ENCODE measurements at places on chromosomes 1 and 21.

GRCh38 chr1:84481317-84481716, 2.3 kb downstream of the RPF1 start:
- no peak for DNase-seq

DNA sequence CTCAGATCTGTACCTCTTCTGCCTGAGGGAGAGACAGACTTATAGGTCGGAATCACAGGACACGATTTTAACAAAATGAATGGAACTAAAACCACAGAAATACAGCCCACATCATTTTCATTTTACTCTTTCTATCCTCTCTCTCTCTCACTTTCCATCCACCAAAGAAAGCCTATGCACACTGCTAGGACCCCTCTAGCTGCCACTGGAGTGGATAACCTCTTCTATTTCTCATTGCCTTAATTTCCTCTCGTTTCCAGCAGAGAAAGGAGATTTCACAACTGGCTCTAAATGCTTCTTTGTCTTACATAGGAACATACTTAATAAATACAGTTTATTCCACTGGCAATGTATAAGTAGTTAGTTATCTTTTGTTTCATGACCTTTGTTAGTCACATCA, 867.8 kb upstream of the ADGRL4 start:
- DNase-seq: no peak

- DNase-seq: no peak
Observed at GRCh38 chr1:229984310-229984991, 82.6 kb upstream of the GALNT2 start.

- DNase-seq: no peak
Observed at GRCh38 chr1:27136236-27136551, 18.7 kb downstream of the SLC9A1 start.

GRCh38 chr1:210360852-210361477, 32.3 kb downstream of the HHAT start:
- no peak for DNase-seq

DNA sequence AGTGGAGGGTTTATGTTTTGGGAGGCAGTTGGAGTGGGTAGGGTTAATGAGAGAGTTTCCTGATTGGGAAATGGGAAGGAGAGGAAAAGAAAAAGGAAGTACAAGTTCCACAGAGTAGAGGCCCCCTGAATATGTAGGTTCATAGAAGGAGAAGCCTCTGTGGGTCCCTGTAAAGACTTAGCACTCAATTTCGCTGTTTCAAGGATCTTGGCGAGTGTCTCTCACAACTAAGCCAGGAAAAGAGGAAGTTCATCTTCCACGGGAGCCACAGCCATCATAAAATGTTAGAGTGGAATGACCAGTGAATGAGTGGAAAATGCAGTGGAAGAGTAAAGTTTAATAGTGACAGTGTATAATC, 17.4 kb upstream of the DPYD start:
- DNase-seq: no peak

DNA sequence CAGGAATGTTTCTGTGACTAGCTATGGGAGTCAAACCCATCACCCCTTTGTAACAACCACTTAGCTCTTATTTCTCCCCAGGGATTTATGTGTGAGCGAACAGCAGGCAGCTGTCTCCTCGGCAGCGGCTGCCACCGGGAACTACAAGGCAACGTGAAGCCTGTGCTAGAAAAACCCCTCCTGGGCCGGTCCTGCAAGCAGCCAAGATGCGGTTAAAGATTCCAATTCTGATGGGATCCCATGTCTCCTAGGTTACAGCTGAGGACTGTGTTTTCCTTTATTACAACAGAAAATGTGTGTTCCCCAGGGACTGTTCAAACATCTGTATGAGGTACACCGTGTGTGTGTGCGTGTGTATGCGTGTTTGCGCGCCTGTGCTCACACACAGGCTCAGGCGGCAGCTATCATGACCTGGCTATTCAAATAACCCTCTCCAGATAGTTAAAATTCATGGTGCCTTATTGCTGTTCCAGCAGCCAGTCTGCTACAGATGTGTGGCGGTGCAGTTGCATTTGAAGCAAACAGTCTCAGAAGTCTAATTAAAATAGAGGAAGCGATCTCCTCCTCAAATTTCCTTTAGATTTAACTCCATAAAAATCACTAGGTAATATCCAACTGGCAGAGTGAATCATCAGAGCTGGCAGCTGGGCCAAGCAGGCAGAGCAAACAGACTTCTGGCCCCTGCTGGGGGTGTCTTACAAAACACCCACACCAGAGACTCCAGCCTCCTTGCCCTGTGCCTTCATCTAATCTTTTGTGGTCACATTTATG, 68.0 kb downstream of the LMX1A start:
- no peak for DNase-seq

DNA sequence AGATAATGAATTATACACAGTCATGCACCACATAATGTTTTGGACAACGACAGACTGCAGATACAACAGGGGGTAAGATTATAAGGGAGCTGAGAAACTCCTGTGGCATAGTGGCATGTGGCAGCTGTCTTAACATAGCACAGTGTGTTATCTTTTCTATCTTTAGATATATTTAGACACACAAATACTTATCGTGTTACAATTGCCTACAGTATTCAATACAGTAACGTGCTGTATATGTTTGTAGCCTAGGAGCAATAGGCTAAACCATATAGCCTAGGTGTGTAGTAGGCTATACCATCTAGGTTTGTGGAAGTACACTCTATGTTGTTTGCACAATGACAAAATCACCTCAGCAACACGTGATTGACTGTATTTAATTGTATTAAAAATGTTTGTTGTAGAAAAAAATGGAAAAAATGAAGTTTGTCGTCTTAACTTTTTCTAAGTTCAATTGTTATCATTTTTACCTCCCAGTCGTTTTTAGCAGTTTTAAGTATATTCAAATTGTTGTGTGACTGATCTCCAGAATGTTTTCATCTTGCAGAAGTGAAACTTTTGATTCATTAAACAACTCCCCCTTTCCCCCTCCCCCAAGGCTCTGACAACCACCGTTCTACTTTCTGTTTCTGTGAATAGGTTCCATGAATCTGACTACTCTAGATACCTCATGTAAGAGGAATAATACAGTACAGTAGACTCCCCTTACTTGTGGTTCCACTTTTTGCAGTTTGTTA, 351.0 kb upstream of the B3GALT2 start:
- DNase-seq: no peak

GRCh38 chr1:156648951-156649350, 7.0 kb downstream of the BCAN start:
- no peak for DNase-seq

- DNase-seq: no peak
Observed at GRCh38 chr1:59266180-59266926, 30.5 kb upstream of the FGGY start.

GRCh38 chr1:26897351-26897750, 2.9 kb downstream of the GPATCH3 start:
- DNase-seq: no peak

GRCh38 chr1:6083801-6084446, 38.2 kb downstream of the KCNAB2 start:
- no peak for DNase-seq

DNA sequence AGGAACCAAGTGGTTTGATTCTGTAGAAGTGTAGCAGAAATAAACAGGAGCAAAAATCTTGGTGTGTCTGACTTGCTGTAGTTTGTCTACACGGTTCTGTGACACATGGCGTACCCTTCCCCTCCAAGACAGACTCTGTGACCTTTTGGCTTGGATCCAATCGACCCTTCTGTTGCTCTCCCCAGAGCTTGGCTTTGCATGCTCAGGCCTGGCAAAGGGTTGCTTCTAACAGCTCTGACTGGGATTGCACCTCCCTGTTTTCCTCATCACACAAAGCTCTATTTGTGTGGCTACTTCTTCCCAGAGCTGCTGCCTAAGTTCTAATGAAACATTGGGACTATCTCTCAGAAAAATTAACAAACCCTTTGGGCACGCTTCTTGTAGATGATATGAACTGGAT, 24.0 kb downstream of the NGF start:
- no peak for DNase-seq
